ENCODE measurements at places on chromosomes 3 and 15.

DNA sequence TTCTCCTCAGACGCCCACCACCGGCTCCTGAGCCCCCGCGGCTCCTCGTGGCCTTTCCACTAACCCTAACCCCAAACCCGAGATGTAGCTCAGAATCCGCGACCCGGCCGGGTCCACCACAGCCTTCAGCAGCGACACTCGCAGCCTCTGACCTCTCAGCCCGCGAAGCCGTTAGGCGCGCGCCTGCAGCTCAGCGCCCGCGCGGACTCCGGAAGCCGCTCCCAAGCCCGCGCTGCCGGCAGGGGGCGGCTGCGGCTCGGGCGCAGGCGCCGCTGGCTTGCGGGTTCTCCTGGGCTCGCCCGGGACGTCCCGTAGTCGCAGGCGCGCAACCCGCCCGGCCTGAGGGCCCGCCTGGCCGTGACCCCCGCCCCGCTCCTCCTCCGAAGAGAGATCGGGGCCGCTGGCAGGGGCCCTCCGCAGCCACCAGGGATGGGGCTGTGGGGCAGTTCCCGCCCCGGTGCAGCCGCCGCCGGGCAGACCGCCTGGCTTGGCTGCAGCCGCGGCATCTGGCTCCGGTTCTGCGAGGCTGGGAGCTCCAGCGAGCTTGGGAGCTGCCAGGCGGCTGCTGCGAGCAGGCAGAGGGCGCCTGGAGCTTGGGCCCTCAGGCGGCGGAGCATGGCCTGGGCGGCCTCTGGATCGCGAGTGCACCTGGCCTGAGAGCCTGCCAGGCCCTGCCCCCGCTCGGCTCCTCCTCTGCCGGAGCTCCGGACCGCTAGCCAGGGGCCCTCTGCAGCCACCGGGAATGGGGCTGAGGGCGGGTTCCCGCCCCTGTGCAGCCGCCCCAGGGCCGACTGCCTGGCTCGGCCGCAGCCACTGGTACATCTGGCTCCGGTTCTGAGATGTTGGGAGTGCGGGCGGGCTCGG, 120.7 kb downstream of the LMLN start:
- DNase-seq = peak; percentile 56

DNA sequence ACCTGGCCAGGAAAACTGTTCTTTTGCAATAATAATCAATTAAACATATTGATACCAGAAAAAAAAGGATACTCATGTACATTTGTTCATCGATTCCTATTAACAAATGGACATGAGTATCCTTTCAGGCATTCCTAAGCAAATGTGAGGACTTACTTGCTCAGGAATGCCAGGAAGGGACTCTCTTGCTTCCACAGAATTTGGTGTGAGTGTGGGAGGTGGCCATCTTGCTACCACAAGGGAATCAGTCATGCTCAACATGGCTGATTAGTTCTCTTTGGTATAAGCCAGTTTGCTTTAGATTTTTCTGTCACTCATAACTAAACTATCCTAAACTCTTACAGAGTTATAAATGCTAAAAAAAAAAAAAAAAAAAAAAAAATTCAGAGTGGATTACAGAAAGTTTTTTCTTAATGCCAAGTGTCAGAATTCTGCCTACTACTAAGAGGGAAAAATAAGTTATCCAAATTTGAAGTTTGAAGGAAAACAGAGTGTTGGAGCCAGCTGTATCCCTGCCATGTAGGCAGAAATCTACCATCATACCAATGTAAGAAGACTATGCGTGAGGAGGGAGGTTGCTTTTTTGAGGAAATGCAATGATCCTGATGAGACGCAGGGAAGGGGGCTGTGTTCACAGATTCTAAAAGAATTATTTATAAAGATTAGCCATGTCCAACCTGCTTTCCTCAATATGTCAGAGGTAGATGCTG, 98.7 kb downstream of the PLD1 start:
- DNase-seq = no peak

GRCh38 chr3:107382631-107383030, 5.4 kb downstream of the CCDC54 start:
- no peak for DNase-seq

GRCh38 chr3:122996038-122996580, 31.5 kb downstream of the SEMA5B start:
- no peak for DNase-seq

GRCh38 chr15:31160740-31161495, 59.4 kb upstream of the TRPM1 start:
- no peak for DNase-seq

GRCh38 chr3:159828542-159828943, 160.1 kb upstream of the IL12A start:
- no peak for DNase-seq

DNA sequence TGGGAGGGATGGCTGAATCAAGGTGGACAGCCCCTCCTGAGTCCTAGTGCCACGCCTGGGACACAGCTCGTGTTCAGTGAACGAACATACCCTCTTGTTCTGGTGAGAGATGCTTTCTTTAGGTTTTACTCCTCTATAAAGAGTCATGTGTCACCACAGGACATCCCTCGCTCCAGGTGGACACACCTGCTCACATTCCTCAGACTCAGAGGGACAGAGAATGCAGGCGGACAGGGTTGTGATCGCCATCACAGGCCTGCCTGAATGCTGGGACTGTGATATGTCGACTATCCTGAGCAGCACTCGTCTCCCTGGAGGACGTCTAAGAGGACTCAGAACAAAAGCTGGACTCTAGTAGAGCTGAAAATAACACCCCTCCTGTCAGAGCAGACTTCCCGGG, 96.4 kb upstream of the SNRPA1 start:
- no peak for DNase-seq

GRCh38 chr15:99565049-99565298, 810 bp upstream of the MEF2A start:
- no peak for DNase-seq

GRCh38 chr3:40079847-40080240, 229.7 kb upstream of the EIF1B start:
- DNase-seq = no peak

GRCh38 chr15:87732976-87733375, 523.6 kb downstream of the NTRK3 start:
- DNase-seq = no peak

DNA sequence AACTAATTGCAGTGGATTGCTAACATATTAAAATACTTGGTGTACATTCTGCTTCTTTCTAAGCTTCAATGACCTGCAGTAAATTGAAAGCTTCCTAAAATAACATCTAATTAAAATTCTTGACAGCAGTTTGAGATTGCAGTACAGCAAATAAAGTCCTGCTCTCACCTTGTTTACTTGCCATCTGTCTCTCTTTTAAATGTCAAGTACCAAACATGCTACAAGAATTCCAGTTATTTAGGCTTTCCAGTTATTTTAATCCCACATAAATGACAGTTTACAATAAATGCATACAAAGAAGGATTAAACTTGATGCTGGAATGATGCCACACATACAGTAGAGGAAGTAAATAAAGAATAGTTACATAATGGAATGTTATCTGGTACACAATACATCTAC, 33.2 kb downstream of the CBLB start:
- DNase-seq = no peak

GRCh38 chr3:30123755-30124154, 482.6 kb upstream of the TGFBR2 start:
- no peak for DNase-seq

Data from stimulated activated CD4-positive, alpha-beta T cell treated with anti-CD3 and anti-CD28 coated beads, Interleukin-12 subunit alpha, Interleukin-12 subunit beta, amount 100 ng/mL, for 24 hours (primary cell).